ENCODE measurements at places on chromosomes 7 and 10.

GRCh38 chr7:158811461-158811860, 17.8 kb downstream of the ESYT2 start:
- no peak for DNase-seq

- DNase-seq = no peak
These were observed 11.8 kb downstream of the GPR146 start for GRCh38 chr7:1055956-1056784.

DNA sequence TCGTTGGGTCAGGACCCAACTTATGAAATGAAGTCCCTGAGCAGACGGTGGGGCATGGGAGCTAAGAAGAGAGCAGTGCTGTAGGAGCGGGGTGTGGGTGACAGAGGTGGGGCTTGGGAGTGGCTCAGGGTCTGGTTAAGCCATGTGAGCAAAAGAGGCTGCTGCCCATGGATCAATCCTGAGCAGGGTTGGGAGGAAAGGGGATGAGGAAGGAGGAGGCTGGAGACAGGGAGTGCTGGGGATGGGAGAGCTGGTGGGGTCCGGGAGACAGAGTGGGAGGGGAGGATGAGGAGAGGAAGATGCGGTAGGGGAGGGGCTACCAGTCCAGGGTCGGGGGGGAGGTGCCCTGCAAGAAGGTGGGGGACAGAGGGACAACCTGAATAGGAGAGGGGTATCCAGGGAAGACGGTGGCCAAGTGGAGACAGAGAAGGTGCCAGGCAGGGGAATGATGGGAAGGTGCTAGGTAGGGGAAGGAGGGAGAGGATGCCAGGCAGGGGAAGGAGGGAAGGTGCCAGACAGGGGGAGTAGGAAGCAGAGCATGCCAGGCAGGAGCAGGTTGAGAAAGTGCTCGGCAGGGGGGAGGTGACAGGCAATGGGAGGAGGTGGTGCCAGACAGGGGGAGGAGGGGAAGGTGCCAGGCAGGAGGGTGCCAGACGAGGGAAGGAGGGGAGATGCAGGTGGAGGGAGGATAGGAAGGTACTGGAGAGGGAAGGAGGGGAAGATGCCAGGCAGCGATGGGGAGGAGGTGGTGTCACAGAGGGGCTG, 27.5 kb upstream of the SMARCD3 start:
- DNase-seq = no peak

GRCh38 chr10:15461353-15462108, 90.4 kb upstream of the FAM171A1 start:
- no peak for DNase-seq

GRCh38 chr10:14247377-14248116, 83.2 kb downstream of the FRMD4A start:
- DNase-seq = no peak

DNA sequence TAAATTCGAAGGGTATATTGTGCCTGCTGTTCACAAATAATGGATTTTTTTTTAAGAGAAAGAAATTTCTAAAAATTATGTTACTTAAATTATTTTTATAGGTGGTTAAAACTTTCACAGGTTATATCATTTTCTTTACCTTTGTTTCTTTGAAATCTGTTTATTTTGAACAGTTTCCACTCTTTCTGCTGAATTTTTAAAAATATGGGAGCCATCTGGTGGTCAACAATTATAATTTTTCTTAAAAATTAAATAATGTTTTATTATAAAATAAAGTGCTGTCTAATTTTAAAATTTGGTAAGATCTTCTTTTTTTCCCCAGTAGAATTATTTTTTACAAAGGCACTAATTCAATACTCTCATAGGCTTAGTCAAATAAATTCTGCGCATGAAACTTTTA, 263.9 kb downstream of the ETV1 start:
- no peak for DNase-seq

DNA sequence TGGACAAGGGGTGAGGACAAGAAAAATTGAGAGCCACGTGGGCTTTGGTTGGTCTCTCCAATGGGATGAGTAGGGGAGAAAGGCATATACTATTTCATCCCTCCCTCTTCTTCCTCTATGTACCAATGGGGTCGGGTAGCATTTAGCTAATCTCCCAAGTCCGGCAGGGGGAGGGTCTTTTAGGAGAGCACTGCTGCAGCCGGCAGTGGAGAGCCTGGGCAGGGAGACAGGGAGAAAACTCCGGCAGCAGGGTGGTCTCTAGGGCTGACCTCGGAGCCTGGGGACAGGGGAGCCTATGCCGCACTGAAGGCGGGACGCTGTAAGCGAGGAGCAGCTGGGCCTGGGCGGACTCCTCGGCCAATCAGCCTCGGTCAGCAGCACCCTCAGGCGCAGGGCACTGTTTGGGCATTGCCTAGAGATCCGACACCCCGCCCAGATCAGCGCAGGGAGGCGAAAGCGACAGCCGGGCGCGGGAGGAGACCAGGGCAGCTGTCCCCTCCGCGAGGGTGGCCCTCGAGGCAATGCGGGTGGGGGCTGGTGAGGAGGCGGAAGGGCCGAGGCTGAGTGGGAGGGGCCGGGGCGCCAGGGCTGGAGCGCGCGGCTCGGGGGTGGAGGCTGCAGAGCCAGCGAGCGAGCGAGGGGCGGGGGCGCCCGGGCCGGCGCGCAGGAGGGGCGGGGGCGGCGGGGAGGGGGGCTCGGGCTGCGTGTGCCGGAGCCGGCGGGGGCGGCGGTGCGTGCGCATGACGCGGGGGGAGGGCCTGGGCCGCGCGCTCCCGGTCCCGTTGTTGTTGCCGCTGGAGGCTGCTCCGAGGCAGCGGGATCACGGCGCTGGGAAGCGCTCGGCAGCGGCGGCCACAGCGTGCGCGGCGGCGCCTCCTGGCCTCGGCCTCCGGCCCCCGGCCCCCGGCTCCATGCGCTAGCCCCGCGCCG, at the start of gene AGAP3:
Gene AGAP3, plus strand, starts transcription at position 785 of the 930 bp plus-strand sequence. CDS start 267 bp downstream, outside the sequence.
- DNase-seq = peak; percentile 91

- DNase-seq = no peak
These were observed 167.0 kb upstream of the PITRM1 start for GRCh38 chr10:3339531-3339950.

DNA sequence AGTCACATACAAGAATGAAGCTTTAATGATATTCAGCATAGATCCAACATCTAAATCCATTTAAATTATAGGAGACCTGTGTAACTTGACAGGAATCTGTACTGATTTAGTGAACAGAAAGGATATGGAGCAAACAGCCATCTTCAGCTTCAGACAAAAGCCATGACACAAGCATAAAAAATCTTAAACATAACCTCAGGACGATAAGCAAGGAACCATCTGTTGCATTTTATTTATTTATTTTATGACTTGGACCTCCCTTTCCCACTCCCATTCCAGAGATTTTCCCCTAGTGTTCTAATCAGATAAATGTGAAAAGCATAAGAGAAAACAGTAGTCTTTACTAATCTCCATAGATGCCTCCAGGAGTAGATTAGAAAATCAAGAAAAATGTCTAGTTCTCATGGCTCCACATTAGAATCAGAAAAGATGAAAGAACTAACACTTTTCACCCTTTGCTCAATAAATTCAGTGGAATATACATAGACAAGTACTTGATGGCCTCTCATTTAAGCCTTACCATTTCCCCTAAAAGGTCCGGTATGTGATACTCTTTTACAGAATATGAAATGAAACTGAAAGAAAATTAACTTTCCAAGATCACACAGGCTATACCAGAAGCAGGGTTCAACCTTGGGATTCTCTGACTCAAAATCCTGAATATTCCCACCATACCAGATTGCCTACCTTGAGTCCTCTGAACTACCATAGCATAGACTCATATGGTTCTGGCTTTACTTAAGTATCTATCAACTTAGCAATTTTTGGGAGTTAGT, 15.2 kb downstream of the CACNA2D1 start:
- no peak for DNase-seq

DNA sequence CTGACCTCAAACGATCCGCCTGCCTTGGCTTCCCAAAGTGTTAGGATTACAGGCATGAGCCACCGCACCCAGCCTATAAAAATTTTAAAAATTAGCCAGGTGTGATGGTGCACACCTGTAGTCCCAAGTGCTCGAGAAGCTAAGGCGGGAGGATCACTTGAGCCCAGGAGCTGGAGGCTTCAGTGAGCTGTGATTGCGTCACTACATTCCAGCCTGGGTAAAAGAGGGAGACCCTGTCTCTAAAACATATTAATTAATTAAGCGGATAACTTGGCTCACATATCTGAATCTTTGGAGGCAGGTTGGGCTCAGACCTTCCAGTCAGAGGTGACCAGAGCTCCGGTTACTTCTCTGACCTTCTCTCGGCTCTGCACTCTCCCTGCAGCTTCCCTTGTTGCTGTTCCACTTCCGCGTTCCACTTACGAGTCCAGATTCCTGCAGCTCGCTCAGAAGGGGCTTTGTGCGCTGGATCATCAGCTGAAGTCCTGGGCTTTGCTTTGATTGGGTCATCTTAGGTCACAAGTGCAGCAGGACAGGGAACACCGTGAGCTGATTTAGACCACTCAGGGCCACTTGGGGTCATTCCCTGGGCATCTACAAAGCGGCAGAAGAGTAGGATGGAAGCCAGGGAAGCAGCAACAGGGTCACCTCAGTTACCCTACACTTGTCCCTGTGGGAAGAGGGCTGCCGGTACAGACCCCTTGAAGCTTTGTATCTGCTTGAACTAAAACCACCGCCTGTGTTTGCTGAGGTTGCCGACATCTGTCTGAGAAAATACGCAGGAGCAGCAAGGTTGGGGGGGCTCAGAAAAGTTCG, 2.0 kb upstream of the ARPC1B start:
- peak; percentile 59 for DNase-seq

DNA sequence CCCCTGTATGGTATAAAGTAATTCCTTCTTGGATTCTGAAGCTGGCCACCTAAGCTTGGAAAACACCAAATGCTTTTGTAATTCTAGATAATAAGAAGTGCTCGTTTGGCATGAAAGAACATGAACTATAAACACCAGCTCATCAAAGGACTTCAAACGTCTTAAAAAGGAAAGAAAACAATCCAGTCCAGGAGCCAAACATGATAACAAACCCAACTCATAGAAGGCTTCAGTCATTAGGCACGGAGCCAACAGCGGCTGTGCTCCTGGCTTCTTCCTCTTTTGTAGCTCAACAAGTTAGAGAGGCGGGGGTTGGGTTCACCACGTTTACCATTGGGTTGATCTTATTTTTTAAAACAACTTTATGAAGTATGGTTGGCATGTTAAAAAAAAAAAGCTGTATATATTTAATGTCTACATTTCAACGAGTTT, 56.4 kb upstream of the ECHDC3 start:
- peak; percentile 86 for DNase-seq

- no peak for DNase-seq
These were observed 1012.5 kb downstream of the NRG3 start for GRCh38 chr10:82887488-82887887.

- DNase-seq = no peak
These were observed 196.9 kb downstream of the ZEB1 start for GRCh38 chr10:31515819-31516402.

GRCh38 chr7:137952426-137952805, 49.5 kb downstream of the CREB3L2 start:
- peak; percentile 59 for DNase-seq

GRCh38 chr7:99790407-99790806, 6.4 kb upstream of the CYP3A4 start:
- no peak for DNase-seq

GRCh38 chr7:2929321-2930201, 85.5 kb upstream of the GNA12 start:
- peak; percentile 16 for DNase-seq

- DNase-seq = no peak
These were observed 9.1 kb downstream of the ALKBH4 start for GRCh38 chr7:102455596-102455995.

- no peak for DNase-seq
These were observed 14.5 kb upstream of the ZNF862 start for GRCh38 chr7:149823631-149824199.

All from left colon (tissue), 2 donors.